Umbilical cord (tissue), 2 donors: ENCODE measurements at places on chromosomes 13 and 19.

- DNase-seq, result no peak
Measured at GRCh38 chr19:56218961-56219360, 16.9 kb downstream of the ZSCAN5C start.

GRCh38 chr13:34623331-34623730, 318.7 kb upstream of the NBEA start:
- no peak for DNase-seq

GRCh38 chr19:41530761-41531301, 45.1 kb upstream of the CEACAM21 start:
- DNase-seq, result peak; percentile 36

GRCh38 chr19:6539514-6539913, 8.7 kb downstream of the TNFSF9 start:
- no peak for DNase-seq

GRCh38 chr13:79281339-79281747, 124.7 kb downstream of the RBM26 start:
- no peak for DNase-seq

GRCh38 chr13:31910633-31911032, 120.9 kb upstream of the FRY start:
- no peak for DNase-seq

DNA sequence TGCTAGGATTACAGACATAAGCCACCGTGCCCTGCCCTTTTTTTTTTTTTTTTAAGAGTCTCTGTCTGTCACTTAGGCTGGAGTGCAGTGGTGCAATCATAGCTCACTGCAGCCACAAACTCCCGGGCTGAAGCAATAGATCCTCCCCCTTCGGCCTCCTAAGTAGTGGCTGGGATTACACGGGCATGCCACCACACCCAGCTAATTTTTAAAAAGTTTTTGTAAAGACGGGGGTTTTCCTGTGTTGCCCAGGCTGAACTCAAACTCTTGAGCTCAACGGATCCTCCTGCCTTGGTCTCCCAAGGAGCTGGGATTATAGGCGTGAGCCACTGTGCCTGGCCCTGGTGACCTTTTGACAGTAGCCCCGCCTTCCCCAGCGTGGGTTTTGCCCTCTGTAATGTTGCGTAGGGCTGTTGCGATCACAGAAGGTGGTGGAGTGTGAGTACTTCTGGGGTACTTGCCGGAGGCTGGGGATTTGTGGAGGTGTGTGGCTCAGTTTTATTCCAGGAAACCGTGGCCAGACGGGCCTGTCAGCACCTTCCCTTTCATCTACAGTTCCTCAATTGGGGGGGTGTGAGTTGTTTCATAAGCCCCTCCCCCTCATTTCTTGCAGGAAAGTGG, 11.6 kb upstream of the RETN start:
- DNase-seq, result peak; percentile 35

DNA sequence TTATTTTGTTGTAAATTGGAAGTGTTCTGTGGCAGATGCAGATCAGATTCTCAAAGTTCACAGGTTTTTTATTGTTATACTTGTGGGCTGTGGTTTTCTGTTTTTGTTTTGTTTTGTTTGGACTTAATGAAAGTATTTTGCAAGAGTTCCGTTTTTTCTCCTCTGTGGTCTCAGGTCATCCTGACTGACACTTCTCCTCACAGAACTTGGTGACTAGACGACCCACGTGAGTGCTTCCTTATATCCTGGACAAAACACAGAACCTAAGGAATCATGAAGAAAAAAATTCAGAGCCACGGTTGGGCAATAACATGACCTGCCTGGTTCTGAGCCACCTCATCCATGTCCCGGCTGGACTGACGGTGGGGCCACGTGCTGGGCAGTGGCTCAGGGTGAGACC, 2.5 kb upstream of the RFPL4AL1 start:
- peak; percentile 1 for DNase-seq

- no peak for DNase-seq
Measured at GRCh38 chr13:59277106-59277505, 886.6 kb downstream of the DIAPH3 start.

GRCh38 chr19:16403151-16403977, 68.4 kb downstream of the EPS15L1 start:
- no peak for DNase-seq

DNA sequence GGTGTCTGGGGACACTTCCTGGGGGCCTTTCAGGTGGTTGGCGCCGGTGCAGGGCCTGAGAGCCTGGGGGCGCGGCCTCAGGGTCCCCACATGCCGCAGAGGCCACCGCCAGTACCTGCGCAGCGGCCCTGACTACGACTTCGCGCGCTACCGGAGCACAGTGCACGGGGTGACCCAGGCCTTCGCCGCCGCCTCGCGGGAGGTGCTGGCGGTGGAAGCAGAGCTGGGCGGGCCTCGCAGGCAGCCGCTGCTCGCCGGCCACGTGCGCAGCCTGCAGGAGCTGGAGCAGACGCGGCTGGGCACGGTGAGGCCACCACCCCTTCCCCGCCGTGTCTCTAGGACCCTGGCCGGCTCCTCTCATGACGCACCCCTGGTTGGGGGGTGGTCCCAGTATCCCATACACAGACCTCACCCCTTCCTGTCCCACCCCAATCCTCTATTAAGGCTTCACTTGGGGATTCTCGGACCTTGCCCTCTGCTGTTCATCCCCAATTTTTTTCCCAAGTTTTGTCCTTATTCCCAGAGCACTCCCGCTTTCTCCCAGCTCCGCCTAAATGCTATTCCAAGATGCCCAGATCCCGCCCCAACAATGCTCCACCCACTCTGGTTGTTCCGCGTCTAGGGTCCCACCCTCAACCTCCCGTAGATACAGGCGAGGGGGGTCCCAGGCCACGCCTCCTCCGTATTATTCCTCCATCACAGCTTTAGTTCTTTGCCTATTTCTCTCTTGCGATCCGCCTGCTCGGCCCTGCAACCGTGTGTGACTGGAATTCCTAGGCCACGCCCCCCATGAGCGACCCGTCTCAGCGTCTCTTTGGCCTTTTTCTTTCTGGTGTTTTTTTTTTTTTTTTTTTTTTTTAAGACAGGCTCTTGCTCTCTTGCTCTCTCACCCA, 1.0 kb downstream of the REX1BD start:
- DNase-seq, result peak; percentile 70

GRCh38 chr19:11736696-11737095, 2.0 kb downstream of the ZNF823 start:
- DNase-seq, result peak; percentile 55

GRCh38 chr13:111919286-111919685, 147.7 kb upstream of the SOX1 start:
- no peak for DNase-seq

DNA sequence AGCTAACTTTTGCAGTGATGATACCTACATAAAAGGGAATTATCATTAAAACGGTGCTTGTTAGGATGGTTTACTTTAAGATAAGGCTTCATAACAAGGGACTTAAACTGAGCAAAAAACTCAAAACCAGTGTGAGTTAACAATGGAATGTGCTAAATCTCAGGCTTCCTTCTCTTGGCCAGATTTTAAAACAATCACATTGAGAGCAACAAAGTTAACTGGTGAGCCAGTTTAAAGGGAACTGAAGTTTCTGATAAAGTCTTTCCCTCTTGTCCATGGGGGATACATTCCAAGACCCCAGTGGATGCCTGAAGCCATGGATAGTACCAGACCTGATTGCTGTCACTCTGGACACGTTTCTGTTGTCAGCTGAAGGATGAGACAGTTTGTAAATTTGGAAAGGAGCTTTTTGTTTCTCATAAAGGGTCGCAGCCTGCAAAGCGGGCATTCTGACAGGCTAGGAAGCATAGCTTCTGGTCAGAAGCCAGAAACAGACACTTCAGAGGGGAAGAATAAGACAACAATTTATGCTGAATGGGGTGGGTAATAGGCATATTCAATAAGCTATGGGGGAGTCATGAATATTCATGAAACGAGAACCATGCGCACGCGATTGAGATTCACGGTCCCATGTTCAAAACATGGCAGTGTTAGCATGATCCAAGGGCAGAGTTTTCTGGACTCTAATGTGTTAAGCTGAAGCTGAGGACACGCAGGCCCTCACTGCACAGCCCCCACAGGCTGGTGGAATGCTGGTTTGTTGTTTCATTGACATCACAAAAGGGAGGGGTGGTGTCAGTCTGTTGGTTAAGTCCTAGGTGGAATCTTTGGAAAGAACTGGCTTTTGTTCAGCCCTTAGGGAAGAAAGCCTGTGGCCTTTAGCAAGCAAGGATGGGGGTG, 150.6 kb upstream of the RNF113B start:
- DNase-seq, result peak; percentile 69

DNA sequence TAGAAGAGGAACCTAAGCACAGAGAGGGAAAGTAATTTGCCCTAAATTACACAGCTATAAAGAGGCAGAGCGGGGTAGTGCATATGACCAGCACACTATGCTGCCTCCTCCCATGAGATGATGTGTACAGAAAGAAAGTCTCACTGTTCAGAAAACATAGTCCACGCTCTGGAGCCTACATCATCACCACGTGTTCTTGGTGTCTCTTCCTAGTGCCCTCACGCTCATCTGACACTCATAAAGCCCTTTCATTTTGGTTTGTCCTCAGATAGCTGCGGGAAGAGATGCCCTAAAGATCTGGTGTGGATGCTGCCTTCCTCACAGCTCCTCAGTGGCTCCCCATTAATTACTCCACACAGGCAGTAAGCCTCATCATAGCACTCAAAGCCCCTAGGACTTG, 27.4 kb upstream of the SIAH3 start:
- DNase-seq, result no peak

DNA sequence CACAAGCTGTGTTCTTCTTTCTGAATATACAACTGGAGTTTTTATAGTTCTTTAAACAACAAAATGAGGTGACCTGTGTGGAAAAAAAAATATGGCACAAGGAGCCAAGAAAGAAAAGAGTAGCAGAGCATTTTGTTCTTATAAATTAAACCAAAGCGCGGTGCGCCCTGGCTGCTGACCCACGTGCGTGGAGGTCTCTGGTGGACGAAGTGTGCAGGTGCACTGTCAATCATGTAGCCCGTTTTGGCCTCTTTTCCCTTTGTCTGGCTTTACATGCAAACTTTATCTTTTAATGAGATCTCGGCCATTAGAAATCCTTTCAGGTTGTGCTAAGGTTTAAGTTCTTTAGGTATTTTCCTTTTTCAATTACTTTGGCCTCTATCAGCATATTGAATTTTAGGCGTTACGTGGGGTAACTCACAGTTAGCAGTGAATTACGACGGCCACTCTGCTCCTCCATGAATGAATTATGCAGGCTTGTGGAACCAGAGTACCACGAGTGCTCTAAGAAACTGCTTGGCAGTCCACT, 443.9 kb upstream of the SLC10A2 start:
- DNase-seq, result no peak

GRCh38 chr19:53394522-53394973, 401 bp upstream of the ZNF765 start:
- peak; percentile 73 for DNase-seq

DNA sequence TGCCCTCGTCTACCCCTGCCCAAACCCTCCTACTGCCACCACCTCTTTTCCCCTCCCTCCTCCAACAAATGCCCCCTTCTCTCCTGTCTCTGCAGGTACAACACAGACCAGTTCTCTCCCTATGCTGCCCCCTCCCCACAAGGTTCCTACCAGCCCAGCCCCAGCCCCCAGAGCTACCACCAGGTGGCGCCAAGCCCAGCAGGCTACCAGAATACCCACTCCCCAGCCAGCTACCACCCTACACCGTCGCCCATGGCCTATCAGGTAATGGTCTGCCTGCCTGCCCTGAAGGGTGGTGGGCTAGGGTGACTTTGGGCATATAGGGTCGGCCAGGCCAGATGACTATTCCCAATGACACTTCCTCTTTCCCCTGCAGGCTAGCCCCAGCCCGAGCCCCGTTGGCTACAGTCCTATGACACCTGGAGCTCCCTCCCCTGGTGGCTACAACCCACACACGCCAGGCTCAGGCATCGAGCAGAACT, 6.5 kb upstream of the TIMM50 start:
- peak; percentile 15 for DNase-seq

- no peak for DNase-seq
Measured at GRCh38 chr19:19240476-19240875, 28.7 kb downstream of the NCAN start.

DNA sequence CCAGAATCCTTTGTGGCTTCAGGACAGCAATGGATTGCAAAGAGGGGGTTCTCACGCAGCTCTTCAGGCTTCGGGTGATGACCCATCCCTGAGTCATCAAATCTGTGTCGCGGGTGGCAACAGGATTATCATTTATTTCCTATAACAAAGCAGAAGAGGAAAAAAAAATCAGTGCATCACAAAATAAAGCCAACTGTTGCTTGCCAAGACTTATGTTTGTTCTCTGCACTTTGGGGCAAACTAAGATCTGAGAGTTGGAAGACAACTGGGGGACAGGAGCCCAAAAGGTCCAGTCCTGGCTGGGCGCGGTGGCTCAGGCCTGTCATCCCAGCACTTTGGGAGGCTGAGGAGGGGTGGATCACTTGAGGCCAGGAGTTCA, 6.4 kb downstream of the GNA15 start:
- no peak for DNase-seq

DNA sequence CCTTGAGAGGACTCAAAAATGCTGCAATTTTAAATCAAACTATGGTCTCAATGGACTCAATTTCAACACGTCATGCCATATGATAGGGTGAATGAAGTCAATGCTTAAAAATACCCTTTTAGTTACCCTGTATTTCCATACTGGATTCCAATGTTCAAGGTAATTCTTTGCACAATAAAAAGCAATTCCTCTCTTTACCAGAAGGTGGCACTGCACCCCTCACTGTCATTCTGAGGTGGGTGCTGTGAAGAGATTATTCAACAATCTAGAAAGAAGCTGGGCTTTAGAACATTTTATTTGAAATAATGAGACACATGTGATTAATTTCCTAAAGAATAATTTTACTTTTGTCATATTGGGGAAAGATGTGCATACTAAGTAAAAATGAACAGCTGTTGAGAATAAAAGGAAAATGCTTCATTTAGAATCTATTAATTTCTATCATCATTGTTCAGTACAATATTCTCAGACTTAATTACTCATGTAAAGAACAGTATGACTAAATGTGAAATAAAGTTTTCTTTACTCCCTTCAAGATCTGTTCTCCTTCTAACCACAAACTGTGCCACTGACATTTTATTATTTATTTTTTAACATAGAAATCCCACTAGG, 789.1 kb downstream of the GPC5 start:
- DNase-seq, result peak; percentile 48

DNA sequence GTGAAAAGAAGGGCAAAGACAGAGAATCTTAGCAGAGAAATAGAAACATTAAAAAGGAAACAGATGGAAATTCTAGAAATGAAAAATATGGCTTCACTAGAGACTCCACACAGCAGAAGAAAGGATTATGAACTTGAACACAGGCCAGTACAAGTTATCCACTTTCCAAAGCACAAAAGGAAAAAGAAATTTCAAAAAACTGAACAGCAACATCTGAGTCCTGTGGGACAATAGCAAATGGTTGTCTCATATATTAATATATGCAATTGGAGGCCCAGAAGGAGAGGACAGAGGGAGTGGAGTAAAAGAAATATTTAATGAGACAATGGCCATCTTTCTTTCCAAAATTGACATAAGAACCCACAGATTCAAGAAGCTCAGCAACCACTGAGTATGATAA, 141.7 kb upstream of the GJB6 start:
- no peak for DNase-seq
